Fibroblast of mammary gland (primary cell): ENCODE measurements at places on chromosomes 7 and 10.

GRCh38 chr7:120272701-120273475, at the start of gene KCND2:
Gene KCND2 (plus strand): TSS chr7:120273175.
- DNase-seq: peak; percentile 26

- no peak for DNase-seq
Observed at GRCh38 chr10:17510242-17510908, 56.0 kb upstream of the ST8SIA6 start.

- DNase-seq: no peak
Observed at GRCh38 chr7:130669085-130669700, 645 bp upstream of the COPG2 start.

DNA sequence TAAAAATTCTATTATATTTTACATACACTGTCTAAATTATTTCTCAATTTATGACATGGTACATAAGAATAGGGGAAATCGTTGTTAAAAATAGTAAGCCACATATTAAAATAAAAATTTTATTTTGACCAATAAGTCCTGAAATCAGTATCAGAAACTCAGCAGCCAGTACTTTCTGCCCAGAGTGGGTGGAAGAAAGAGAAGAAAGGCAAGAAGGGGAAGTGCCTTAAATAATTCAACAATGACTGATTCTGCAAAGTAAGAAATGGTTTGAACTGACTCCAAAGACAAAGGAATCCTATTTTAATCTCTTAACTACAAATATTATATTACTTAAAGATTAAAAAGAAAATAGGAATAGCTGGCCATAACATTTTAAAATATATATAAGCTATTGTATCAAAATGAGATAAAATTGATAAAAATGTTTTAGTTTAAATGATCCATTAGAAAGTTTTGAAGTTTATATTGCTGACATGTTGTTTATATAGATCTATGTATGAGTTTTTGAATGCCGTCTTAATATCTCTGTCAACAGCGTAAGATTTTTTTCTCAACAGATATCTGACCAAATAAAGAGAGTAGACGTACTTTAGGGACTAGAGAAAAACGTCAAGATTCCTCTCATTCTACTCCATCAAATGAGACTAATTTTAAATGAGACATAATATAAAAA, 30.2 kb upstream of the NRCAM start:
- DNase-seq: peak; percentile 10

DNA sequence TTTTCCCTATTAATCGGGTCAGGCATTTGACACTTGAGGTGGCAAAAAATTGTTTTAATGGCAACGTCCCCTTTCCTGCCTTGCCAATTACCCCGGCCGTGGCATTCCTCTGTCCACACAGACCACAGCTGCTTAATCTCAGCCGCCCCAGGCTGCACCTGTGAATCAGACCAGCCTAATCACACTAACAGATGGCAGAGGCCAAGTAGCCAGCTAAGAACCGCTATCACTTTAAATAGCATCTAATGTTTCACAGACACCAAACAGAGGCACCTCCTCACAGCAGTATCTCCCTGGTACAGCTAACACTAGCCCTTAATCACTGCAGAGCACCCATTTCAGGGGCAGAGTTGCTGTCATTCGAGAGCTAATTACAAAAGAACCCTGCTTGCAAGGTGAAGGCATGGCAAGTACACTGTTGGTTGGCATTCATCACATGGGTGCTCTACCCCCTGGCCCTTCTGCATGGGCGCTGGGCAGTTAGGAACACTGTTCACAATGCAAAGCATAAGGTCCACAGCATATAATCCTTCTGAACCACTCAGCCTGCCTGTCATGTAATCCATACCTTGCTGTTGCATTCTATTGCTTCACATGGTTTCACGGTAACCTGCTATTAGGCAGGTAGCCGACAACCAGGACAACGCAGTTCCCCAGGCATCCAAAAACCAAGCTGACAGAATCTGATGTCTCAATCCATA, 38.8 kb downstream of the FGFR2 start:
- no peak for DNase-seq

- DNase-seq: peak; percentile 47
Observed at GRCh38 chr7:90345595-90346335, 751 bp upstream of the GTPBP10 start.

DNA sequence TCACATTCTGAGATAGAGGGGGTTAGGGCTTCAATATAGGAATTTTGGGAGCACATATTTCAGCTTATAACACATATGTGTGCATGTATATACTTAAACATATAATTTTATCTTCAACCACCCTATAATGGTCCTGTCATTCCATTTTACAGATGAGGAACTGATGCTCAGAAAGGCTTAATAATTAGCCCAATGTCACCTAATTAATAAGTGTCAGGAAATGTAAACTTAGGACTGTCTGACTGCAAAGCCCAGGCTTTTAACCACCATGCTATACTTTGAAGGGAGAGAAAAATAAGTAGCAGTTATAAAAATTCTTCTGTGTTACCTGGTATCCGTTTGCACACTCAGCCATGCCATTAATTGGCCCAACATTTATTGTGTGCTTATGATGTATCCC, 172.6 kb downstream of the SKIDA1 start:
- DNase-seq: no peak

DNA sequence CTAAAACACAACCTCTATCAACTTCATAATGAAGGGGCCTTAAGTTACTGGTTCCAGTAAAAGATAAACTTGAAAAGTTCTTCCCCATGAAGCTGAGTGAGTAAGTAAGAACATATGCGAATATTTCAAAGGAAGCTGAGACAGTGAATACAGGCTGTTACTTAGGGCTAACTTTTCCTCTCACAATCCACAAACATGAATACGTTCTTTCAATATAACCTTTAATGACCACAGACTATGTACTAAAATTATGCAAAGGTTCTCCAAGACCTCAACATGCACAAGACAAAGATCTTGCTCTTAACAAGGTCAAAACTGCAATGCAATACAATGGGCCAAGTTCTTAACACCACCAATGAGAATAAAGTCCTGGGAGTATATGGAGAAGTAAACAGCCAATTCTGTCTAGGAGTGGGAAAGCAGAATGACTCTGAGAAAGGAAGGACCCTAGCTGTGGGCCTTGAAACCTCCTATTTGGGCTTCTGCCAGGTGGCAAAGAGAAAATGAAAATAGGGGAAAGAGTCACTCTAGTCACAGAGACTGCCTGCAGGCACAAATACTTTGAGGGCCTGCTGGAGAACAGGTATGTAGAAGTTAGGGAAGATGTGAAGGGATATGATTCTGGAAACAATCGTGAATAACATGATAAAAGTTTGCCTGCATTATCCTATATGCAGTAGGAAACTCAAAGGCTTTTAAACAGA, 43.7 kb downstream of the OSBPL3 start:
- no peak for DNase-seq

GRCh38 chr7:106201164-106201563, 83.6 kb downstream of the NAMPT start:
- DNase-seq: no peak

- DNase-seq: no peak
Observed at GRCh38 chr7:68245688-68246087, 1249.1 kb downstream of the TYW1 start.

DNA sequence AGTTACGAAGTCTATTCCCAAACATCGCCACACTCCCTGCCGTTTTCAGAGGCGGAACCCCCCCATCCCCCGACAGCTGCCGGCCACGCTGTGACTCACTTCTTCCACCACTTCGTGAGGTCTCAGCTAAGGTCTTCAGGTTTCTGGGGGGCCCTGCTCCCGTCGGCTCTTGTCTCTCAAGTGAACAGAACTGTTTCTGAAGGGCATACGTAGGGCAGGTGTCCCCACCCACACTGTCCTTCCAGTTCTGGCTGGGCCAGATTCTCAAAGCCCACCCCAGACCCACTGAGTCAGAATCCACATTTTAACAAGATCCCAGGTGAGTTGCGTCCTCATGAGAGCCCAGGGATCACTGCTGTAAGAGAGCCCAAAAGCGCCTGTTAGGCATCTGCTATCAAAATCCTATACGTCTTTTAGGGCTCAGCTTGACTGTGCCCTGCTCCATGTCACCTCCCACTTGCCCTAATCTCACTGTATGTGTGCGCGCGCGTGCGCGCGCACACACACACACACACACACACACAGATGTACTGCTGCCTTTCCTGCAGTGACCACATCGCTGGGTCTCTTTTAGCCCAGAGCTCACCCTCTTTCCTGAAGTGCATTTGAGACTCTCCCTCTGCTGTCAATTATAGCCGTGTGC, 78.8 kb downstream of the PROSER2 start:
- DNase-seq: no peak

DNA sequence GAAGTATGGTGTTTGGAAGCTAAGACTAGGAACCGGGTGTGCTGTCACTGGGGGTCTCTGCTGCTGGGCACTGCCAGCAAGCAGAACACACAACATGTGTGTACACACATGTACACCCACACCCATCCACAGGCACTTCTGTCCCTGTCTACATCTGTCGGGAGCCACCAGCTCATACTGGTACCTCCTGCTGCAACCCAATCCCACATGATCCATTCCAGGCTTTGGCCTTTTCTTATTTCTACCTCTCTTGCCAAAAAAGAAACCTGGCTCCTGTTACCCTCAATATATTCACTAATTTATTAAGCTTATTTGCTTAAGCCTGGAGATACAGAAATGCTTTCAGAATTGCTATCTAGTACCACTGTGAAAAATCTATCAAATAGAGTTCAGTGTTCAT, 246.0 kb downstream of the DIP2C start:
- DNase-seq: no peak

GRCh38 chr10:104527013-104527412, 114.1 kb upstream of the SORCS3 start:
- DNase-seq: no peak

GRCh38 chr7:111090846-111091245, at the start of gene LRRN3:
Gene LRRN3 (plus strand): TSS chr7:111091127. CDS start chr7:111122773, 31,646 bp downstream.
- DNase-seq: peak; percentile 52

DNA sequence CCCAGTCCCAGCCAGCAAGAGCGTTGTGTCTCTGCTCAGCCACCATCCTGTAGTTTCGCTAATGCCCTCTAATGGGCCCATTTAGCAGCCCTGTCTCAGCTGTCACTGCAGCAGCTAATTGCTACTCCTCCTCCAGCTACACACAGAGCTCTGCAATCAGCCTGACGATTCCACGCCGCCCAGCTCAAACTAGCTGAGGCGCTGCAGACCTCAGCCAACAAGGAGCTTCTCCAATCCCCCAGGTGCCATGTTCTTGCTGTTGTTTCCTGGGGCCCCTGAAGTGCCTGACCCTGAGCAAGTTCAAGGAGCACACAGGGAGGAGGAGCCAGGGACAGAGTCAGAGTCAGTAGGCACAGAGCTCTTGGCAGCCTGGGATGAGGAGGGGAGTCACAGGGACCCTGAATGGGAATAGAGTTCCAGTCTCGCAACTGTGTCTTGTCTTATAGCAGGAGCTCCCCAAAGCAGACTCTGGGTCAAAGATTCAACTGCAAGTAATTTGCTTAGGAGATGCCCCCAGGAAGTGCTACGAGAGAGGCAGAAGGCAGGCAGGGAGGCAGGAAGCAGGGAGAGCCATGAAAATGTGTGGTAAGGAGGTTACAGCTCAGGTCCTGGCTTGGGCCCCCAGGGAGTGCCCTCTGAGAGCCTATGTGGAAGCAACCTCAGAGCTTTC, 135.8 kb upstream of the UNC5B start:
- DNase-seq: no peak

DNA sequence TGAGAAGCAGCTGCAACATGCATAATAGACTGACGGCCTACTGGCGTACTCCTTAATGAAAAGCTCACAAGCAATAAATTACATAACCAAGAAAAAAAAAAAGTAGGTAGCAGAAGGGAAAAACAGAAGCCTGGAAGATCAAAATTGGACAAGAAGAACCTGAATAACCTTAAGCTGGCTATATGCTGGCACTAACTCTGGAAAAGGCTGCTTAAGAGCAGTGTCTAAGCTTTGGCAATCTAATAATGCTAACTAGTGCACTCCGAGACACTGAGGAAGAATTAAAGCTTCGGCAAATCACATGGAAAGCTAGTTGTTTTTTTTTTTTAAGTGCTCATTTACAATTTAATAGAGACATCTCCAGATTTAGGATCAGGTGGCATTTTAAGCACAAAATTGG, 441.9 kb downstream of the PARD3 start:
- no peak for DNase-seq

DNA sequence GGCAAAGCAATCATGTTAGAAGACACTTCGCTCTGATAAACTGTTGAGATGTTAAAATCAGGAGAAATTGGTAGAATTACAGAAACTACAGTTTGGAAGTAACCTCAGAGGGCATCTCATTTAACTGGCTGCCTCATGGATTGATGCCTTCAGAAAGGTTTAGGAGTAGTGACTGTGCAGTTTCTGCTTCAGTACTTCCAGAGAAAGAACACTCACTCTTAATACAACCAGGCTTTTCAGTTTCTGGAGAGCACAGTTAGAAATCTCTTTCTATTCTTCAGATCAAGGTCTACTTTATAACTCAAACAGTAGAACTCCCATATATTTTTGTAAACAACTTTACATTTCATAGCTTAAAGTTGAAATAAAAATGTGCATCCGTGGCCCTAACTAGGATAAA, 1358.9 kb upstream of the LRRTM3 start:
- DNase-seq: no peak

GRCh38 chr7:140402178-140402835, 1.6 kb upstream of the RAB19 start:
- DNase-seq: peak; percentile 80

DNA sequence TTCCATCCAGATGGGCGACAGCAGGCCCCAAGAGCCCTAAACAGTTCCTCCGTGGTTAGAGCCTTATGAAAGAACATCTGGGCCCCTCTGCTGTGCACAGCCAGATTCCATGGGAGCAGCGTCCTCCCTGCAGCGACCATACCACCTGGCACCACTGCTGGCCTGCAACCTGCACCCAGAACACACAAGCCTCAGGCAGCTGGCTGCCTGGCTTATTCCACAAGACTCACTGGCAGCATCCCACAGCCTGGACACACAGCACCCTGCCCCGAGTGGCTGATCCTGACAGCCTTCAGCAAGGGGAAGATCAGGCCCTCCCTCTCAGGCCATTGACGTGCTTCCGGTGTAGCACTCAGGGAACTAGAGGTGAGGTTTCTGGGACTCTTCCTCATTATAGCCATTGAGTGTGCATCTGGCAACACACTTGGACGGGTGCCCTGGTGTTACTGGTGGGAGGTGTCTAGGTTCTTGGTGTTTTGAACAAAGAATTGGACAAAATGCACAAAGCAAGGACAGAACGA, 33.7 kb upstream of the ERCC6 start:
- DNase-seq: no peak

GRCh38 chr7:157347217-157347904, 10.6 kb downstream of the DNAJB6 start:
- DNase-seq: peak; percentile 95

DNA sequence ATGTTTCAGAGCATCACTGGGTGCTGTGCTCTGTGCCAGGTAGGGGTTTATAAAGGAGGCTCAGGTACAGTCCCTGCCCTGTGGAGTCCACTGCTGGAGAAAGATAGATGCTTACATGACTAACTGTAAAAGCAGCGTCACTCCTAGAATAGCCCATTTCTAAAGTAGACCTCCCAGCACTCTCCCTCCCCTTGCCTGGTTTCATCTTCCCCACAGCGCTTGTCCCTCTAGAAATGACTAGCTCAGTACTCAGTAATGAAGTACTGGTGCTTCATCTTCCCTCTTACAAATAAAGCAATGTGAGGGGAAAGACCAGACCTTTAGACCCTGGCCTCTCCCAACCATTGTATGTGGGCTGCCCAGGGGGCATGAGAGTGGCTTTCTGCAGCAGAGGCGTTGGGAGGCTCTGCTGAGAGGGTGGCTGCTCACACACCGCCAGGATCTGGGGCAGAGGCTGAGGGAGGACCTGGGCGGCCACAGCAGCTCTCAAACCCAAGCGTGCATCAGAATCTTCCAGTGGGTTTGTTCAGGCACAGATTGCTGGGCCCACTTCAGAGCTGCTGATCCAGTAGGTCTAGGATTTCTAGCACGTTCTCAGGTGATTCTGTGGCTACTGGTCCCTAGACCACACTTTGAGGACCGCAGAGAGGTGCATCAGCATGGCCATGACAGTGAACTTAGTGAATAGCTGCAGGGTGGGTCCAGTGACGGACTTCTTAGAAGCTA, 110.3 kb upstream of the ANLN start:
- DNase-seq: peak; percentile 31
